Stimulated activated CD8-positive, alpha-beta memory T cell treated with anti-CD3 and anti-CD28 coated beads, Interleukin-7, amount 100 ng/mL, for 24 hours (primary cell): ENCODE measurements at places on chromosomes 16 and 17.

DNA sequence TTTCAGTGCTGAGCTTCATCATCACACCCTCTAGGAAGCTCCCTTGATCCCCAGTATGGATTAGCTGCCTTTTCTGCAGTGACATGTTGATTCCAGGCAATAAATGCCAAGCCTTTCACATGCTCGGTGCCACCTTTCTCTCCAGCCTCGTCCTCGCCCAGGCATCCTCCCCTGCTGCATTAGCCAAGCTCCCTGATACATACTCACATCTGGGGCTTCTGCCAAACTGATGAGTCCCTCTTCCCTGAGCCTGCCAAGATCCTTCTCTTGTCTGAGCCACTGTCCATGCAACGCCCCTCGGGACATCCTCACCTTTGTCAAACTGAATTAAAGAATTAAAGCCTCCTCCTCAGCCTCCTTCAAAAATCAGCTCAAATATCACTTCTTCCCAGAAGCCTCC is 538.5 kb upstream of the CDH11 start:
- DNase-seq = no peak

DNA sequence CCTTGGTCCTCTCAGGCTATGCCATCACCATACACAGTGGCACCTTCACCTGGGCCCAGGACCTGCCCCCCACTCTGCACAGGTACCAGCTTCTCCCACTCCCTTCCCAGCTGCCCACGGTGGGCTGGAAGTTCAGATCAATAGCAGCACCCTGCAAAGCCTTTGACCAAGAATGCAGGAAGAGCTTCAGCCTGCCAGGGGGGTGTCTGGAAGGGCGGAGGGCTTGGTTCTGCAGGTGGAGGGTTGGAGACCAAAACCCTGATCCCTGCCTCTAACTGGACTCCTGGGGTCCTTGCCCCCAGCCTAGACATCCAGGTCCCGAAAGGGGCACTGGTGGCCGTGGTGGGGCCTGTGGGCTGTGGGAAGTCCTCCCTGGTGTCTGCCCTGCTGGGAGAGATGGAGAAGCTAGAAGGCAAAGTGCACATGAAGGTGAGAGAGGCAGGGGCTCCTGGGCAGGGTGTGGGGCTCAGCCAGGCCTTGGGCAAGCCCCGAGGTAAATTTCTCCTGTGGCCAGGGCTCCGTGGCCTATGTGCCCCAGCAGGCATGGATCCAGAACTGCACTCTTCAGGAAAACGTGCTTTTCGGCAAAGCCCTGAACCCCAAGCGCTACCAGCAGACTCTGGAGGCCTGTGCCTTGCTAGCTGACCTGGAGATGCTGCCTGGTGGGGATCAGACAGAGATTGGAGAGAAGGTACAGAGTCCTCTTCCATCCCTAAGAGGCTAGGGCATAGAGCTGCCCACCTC is 34.3 kb downstream of the ABCC3 start:
- no peak for DNase-seq

DNA sequence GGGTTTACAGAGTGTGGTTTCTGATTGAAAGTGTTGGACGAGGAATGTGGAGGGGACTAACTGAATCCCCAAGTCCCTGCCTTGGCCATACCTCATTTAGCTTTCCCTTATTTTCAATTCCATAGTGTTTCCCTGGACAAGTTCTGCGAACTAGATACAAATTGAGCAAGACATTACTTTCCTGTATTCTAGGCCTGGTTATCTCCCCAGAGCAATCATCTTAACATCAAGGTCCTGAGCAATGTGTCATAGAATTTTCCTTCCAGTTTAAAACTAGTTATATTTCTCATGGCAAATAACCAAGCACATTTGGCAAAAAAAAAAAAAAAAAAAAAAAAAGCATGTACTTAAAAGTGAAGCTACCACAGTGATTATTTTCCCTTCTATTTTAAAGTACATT is 330.1 kb downstream of the CDH11 start:
- DNase-seq = no peak

DNA sequence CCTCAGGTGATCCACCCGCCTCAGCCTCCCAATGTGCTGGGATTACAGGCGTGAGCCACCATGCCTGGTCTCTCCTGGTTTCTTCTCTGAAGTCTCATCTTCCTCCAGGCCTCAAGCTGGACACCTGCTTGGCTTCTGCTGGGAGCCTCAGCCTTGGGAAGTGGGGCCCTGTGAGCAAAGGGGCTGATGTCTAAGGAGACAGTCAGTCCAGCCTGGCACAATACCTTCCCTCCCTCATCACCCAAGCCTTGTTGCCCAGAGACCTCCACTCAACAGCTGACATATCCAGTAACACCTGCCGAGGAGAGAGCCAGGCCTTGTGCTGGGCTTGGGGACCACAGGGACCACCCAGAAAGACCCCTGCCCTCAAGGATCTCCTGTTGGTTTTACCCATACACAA is 251.6 kb downstream of the GSG1L start:
- DNase-seq = no peak

DNA sequence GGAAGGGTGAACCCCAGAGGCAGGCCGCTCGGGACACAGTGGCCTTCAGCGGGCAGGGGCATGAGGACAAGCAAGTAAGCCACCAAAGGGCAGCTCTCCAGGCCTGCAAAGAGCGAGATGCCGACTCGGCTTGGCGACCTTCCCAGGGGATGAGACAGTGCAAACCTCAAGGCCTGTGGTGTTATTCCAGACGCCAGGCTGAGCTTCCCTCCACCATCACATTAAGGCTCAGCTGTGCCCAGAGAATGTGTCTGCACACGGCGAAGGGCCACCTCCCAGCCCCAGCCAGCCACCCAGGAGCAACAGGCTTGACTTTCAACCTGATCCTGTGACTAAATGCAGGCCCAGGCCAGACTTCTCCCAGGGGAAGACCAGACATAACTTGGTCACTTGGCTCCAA is 251.4 kb downstream of the SOX9 start:
- DNase-seq = no peak

DNA sequence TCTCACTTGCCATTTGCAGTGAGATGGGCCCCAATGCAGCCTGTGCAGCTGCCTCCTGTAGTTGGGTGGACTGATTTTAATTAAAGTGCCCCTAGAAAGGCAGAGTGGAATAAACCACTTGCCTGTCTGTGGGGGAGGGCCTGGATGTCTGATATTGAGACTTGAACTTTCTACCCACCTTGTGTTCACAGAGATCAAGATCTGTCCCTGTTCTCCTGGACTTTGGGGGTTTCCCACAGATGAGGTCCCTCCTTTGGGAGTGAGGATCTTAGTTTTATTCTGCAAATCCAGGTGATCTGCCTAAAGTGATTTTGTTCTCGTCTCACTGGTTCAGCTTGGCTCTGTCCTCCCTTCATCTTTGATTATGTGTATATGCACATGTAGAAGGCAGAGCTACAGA is 7.7 kb upstream of the DHRS13 start:
- no peak for DNase-seq
